Endothelial cell (in vitro differentiated cells): ENCODE measurements at places on chromosomes 7 and 10.
A peak's percentile ranks its signal among the peaks of the same experiment; 100 is the strongest.

- no peaks in the 10 kb centered on the region for H3K4me1 ChIP-seq
- no peak overlapping the region for H3K27ac ChIP-seq
- DNase-seq: no peak
- H3K27me3 ChIP-seq: no peaks in the 10 kb centered on the region
- no peaks in the 10 kb centered on the region for H3K36me3 ChIP-seq
These were observed 15.5 kb downstream of the RPP38 start for GRCh38 chr10:15112657-15113056.

DNA sequence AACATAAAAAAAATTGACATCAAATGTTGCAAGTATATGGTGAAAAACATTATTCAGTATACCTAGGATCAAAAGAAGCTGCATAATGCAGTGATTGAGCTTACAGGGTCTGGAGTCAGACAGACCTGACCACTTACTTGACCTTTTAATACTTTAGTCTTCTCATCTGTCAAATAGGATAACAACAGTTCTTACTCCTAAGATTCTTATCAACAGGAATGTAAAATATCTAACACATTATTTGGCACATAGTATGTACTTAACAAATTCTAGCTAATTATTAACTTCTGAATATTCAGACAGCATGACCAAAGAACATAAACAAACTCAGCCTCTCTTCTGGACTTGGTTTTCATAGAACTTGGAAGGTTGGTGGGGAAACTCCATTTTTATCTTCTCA is 45.6 kb upstream of the PIP4K2A start:
- H3K4me3 ChIP-seq: no peak overlapping the region
- no peak for DNase-seq
- no peaks in the 10 kb centered on the region for H3K4me1 ChIP-seq
- H3K27me3 ChIP-seq: peaks cover 2% of the 10 kb centered on the region

DNA sequence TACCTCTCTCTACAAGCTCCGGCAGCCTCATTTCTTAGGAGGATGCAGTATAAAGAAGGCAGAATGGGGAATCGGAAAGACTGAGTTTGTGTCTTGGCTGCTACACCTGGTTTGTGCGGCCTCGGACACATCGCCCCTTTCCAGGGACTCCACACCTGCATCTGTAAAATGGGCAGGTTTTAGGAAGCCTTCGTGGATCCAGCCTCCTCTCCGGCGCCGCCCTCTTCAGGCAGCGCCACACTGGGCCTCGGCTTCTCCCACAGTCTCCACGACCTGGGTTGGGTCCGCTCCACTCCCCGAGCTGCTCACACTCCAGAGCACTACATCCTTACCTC is 341 bp downstream of the GOT1 start:
- no peaks in the 10 kb centered on the region for H3K36me3 ChIP-seq
- H3K27me3 ChIP-seq: no peaks in the 10 kb centered on the region
- H3K4me3 ChIP-seq: peak overlapping the region; percentile 97

DNA sequence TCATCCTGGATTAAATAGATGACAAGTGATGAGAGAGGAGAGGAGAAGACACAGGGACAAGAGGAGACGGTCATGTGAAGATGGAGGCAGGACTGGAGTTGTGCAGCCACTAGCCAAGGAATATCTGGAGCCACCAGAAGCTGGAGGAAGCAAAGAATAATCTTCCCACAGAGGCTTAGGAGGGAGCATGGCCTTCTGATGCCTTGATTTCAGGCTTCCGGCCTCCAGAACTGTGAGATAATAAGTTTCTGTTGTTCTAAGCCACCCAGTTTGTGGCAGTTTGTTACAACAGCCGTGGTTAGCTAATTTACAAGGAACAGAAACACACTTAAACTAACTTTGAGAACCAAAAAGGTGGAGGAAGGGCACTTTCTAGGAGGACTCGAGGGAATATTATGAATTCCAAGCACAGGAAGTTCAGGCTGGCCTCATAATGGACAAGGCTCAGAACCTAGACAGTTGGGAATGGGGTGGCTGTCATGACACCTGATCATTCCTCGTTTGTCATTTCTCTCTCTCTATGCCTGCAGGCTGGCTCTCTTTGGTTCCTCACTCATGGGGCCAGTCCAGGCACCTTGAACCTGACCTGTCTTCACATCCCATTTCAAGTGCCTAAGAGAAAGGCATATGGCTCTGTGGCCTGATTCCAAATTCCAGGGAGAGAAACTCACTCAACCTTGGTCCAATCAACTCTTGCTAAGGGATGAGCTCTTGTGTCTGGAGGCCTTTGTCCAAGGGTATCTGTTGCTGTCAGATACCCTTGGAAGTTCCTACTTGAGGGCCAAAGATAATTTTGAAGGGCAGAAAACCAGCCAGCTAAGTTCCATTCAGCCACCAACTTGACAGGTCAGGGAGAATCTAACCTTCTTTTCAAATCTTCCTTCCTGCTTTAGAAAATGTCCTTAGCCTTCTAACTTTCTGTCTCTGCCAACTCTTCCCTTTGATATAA is 33.5 kb upstream of the PDZD8 start:
- H3K4me3 ChIP-seq: no peak overlapping the region
- no peak overlapping the region for H3K27ac ChIP-seq
- peaks cover 21% of the 10 kb centered on the region for H3K4me1 ChIP-seq
- H3K27me3 ChIP-seq: peaks cover 3% of the 10 kb centered on the region
- DNase-seq: no peak

GRCh38 chr7:159070431-159071148 is 74.1 kb downstream of the VIPR2 start:
- peaks cover 3% of the 10 kb centered on the region for H3K27me3 ChIP-seq
- H3K36me3 ChIP-seq: peaks cover 6% of the 10 kb centered on the region
- no peak for DNase-seq
- peaks cover 12% of the 10 kb centered on the region for H3K4me1 ChIP-seq
- no peak overlapping the region for H3K4me3 ChIP-seq

- no peaks in the 10 kb centered on the region for H3K4me1 ChIP-seq
- no peak overlapping the region for H3K27ac ChIP-seq
- no peaks in the 10 kb centered on the region for H3K36me3 ChIP-seq
- H3K27me3 ChIP-seq: no peaks in the 10 kb centered on the region
- no peak overlapping the region for H3K4me3 ChIP-seq
These were observed 91.3 kb upstream of the NPY start for GRCh38 chr7:24192691-24193090.

DNA sequence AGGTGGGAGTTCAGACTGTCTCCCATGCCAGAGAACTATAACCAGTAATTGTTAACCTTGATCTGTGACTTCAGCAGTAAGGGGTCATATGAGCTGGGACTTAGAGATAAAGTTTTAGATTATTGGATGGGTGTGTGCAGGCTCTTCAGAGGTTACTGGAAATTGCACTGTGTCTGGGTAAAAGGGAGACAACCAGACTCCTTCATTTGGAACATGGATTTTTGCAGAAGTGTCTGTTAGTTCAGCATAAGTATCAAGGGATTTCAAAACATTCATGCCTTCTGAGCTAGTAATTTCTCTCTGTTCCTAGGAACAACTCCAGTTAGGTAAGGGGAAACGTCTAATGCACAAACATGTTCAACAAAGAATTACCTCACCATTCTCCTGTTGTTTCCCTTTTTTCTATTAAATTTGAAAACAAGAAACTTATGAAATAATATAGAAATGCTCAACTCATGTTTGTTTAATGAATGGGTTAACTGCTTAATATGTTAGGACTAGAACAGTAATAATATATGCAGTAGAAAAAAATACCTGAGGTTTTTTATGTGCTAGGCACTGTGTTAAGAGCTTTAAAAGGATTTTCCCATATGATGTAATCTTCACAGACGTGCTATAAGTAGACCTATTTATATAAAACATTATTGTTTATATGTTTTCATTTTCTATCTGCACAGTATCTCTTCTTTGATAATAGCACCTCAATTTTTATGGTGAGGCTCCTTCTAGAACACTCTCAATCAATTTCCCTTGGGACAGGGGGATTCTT is 233.0 kb downstream of the CACNA2D1 start:
- H3K4me3 ChIP-seq: no peak overlapping the region
- H3K4me1 ChIP-seq: no peaks in the 10 kb centered on the region
- H3K27me3 ChIP-seq: no peaks in the 10 kb centered on the region
- H3K36me3 ChIP-seq: no peaks in the 10 kb centered on the region
- no peak overlapping the region for H3K27ac ChIP-seq

DNA sequence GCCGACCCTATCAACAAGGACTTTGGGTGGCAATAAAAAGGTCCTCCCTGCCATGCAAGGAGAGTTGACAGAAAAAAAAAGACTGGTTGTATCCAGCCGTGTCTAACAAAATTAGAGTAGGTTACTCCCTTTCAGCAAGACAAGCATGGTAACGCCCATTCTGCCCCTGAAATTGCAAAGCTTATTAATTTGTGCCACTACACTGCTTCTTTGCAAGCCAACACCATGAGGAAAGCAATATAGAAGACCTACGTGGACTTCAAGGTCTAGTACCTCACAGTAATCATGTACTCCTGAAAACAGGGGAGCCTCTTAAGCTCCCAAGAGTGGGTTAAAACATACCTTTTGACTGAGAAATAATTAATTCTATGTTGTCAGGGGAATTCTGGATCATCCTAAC is 90.3 kb downstream of the FRMPD2 start:
- H3K27me3 ChIP-seq: no peaks in the 10 kb centered on the region
- peaks cover 5% of the 10 kb centered on the region for H3K4me1 ChIP-seq
- H3K36me3 ChIP-seq: no peaks in the 10 kb centered on the region
- no peak overlapping the region for H3K4me3 ChIP-seq
- no peak for DNase-seq
- H3K27ac ChIP-seq: no peak overlapping the region

GRCh38 chr7:46205478-46205877 is 284.4 kb upstream of the IGFBP3 start:
- H3K27me3 ChIP-seq: peaks cover 5% of the 10 kb centered on the region
- peaks cover 34% of the 10 kb centered on the region for H3K4me1 ChIP-seq
- no peak for DNase-seq
- H3K4me3 ChIP-seq: no peak overlapping the region
- peaks cover 5% of the 10 kb centered on the region for H3K36me3 ChIP-seq

GRCh38 chr10:20771051-20771450 is 126.1 kb downstream of the NEBL start:
- no peak overlapping the region for H3K4me3 ChIP-seq
- H3K27me3 ChIP-seq: peaks cover 5% of the 10 kb centered on the region

DNA sequence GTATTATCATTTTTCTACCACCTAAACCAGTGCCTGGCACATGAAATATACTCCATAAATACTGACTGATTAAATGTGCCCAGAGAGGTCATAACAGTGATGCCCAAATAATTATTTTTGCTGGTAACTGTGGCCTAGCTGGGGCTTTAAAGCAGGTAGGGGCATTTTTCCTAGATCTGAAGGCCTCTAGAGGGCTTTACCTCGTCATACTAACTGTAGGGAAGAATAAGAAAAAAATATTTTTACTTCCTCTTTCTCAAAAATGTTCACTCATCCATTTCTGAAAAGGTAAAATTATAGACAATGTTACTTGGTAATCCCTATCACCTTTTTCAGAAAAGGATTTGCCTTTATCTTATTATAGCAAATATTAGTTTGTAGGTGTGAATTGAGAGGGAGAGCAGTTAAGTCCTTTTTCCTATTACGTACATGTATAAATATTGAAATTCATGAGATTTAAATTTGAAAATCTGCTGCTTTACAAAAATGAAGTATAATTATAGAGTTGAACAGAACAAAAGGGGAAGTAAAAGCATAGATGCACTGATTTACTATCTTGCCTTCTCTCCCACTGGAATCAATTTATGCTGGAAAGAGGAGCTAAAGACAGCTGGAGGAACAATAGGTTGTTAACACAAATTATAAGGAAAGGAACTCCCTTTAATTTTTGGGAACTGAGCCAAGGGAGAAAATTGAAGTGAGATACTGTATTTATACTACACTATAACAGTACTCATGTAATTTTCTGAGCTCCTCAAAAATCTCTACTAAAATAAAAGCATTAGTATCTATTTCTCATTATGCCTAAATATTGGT is 71.5 kb upstream of the NOBOX start:
- H3K36me3 ChIP-seq: no peaks in the 10 kb centered on the region
- H3K4me3 ChIP-seq: no peak overlapping the region
- no peak for DNase-seq
- H3K4me1 ChIP-seq: no peaks in the 10 kb centered on the region
- no peaks in the 10 kb centered on the region for H3K27me3 ChIP-seq
- no peak overlapping the region for H3K27ac ChIP-seq

GRCh38 chr10:86914734-86915133 is 42.7 kb downstream of the MMRN2 start:
- H3K27me3 ChIP-seq: no peaks in the 10 kb centered on the region
- no peak overlapping the region for H3K27ac ChIP-seq
- no peak overlapping the region for H3K4me3 ChIP-seq
- H3K36me3 ChIP-seq: no peaks in the 10 kb centered on the region
- H3K4me1 ChIP-seq: no peaks in the 10 kb centered on the region

DNA sequence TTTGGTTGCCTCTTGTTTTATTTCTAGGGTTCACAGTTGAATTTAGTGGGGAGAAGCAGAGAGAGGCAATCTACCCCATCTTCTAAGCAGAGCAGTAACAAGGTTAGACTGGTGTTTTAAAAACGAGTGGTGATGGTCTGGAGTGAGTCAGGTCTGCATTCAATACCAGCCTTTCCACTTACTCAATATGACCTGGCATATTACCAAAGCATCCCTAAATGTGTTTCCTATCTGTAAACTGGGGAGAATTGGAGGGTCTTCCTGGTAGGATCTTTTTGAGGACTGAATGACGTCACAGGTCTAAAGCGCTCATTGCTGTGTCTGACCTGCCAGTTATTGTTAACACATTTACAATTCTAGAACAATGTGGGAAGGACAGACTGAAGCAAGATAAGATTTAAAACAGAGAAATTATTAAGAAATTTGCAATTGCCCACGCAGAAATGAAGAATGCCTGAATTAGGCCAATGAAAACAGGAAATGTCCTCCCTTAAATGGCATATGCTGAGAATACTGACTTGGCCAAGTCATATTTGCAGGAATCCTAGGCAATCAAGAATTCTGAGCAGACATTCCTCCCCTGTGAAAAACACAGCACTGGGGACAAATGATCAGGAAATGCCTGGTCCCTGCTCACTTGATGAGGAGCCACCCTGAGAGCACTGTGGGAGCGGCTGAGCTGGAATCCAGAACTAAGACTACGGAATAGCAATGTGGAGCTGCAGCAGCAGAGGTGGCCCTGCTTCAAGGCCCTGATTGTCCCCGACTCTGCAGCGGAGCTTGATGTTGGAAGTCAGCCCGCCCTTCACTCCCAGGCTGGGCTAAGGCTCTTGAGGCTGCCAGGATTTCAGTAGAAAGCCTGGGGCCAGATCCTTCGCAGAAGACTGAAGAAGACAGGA is 184.5 kb upstream of the CXCL12 start:
- DNase-seq: no peak
- H3K27ac ChIP-seq: no peak overlapping the region
- H3K27me3 ChIP-seq: peaks cover 3% of the 10 kb centered on the region
- no peaks in the 10 kb centered on the region for H3K36me3 ChIP-seq
- no peaks in the 10 kb centered on the region for H3K4me1 ChIP-seq

DNA sequence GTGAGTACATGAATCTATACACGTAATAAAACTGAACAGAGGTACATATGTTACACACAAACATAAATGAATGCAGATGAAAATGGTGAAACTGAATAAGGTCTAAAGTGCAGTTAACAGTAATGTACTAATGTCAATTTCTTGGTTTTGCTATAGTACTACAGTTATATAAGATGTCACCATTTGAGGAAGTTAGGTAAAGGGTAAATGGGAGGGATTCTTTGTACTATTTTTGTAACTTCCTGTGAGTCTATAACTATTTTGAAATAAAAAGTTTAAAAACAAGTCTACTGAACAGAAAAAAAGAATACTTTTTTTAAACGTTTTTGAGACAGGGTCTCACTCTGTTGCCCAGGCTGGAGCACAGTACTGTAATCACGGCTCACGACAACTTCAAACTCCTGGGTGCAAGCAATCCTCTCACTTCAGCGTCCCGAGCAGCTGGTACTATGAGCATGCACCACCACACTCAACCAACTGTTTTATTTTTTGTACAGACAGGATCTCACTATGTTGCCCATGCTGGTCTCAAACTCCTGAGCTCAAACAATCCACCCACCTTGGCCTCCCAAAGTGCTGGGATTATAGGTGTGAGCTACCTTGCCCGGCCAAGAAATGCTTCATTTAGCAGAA is 71.5 kb downstream of the WAPL start:
- DNase-seq: no peak
- peaks cover 22% of the 10 kb centered on the region for H3K36me3 ChIP-seq
- H3K4me3 ChIP-seq: no peak overlapping the region
